ENCODE measurements at places on chromosomes 4 and X.

GRCh38 chr4:148633720-148634119 lies 191.5 kb upstream of the NR3C2 start:
- H3K4me1 ChIP-seq = no peaks in the 10 kb centered on the region
- no peak for DNase-seq
- H3K27me3 ChIP-seq = no peaks in the 10 kb centered on the region
- no peak overlapping the region for H3K4me3 ChIP-seq

DNA sequence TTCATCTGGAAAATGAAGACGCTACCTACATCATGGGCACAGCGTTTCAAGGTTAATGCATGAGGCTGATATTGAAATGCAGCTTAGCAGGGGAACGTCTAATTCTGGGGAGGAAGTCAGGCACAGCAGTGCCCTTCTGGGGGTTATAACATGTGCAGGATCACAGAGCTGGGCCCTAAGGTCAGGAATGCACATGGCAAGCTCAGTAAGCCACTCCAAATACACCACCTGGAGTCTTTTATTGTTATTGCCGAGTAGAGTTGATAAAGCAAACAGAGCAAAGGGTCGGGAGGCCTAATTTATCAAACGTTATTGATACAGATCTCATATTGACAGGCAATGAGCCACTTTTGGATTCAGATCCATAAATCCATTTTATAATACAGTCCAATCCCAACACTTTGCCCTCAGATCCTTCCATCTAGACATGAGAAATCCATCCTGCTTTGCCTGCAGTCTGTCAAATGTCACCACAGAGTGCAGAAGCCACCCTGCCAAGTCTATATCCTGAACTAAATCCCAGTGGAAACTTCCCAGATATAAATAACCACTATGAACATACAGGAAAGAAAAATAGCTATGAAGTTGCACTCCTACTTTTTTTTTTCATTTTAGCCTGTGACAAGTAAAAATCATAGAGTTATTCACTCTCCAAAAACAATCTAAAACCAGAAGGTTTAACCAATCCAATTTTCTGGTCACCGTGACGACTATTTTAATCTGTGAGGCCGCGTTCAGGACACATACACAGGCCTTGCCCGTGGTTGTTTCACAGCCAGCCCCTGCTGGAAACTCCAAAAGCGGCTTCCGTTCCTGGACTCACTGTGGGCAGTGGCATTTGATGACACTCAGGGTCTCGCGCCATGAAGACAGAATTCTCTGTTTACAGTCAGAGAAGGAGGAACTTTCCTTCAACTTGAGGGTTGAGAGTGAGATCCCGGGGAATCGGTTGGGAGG lies 335.4 kb downstream of the DHX15 start:
- no peak for DNase-seq
- no peak overlapping the region for H3K27ac ChIP-seq
- H3K4me3 ChIP-seq = no peak overlapping the region
- no peaks in the 10 kb centered on the region for H3K4me1 ChIP-seq
- H3K36me3 ChIP-seq = no peaks in the 10 kb centered on the region
- H3K27me3 ChIP-seq = no peaks in the 10 kb centered on the region

- H3K27me3 ChIP-seq = no peaks in the 10 kb centered on the region
- H3K36me3 ChIP-seq = no peaks in the 10 kb centered on the region
- H3K27ac ChIP-seq = peak overlapping the region; percentile 95
Measured at GRCh38 chr4:138910914-138911336, 104.7 kb upstream of the NOCT start.

DNA sequence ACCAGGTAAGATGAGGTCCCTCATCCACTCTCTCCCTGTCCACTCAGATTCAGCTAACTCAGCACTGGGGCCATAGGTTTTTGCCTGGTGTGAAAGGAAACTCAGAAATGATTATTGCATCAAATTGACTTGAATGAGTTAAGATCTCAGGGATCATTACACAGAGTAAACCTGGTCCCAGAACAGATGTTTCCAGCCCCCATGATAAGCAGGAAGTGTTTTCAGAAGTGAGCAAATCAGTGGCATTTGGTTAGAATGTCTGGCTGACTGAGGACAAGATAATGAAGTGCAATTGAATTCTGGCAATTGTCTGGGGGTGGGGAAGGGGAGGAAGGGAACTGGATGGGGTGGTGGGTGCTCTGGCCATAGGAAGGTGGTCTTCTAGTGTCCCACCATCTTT lies 108.0 kb downstream of the CHIC2 start:
- no peaks in the 10 kb centered on the region for H3K36me3 ChIP-seq
- no peak overlapping the region for H3K4me3 ChIP-seq
- H3K4me1 ChIP-seq = no peaks in the 10 kb centered on the region
- no peak overlapping the region for H3K27ac ChIP-seq
- DNase-seq = no peak

DNA sequence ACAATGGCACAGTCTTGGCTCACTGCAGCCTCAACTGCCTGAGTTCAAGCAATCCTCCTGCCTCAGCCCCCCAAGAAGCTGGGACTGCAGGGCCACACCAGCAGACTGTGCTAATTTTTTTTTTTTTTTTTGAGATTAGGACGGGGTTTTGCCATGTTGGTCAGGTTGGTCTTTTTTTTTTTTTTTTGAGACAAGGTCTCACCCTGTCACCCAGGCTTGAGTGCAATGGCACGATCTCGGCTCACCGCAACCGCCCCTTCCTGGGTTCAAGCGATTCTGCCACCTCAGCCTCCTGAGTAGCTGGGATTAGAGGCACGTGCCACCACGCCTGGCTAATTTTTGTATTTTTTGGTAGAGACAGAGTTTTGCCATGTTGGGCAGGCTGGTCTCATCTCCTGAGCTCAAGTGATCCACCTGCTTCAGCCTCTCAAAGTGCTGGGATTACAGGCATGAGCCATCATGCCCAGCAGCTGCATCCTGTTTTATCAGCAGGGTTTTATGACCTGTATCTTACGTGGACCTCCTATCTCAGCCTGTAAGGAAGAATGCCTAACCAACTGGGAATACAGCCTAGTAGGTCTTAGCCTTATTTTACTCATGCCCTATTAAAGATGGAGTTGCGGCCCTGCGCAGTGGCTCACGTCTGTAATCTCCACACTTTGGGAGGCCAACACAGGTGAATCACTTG lies 13.2 kb upstream of the MRPL1 start:
- H3K27me3 ChIP-seq = no peaks in the 10 kb centered on the region
- H3K4me3 ChIP-seq = no peak overlapping the region
- H3K4me1 ChIP-seq = no peaks in the 10 kb centered on the region
- no peak for DNase-seq
- H3K36me3 ChIP-seq = no peaks in the 10 kb centered on the region
- no peak overlapping the region for H3K27ac ChIP-seq

- no peaks in the 10 kb centered on the region for H3K4me1 ChIP-seq
- no peaks in the 10 kb centered on the region for H3K36me3 ChIP-seq
- H3K27ac ChIP-seq = no peak overlapping the region
- DNase-seq = no peak
- no peak overlapping the region for H3K4me3 ChIP-seq
Measured at GRCh38 chr4:156805696-156806095, 165.9 kb downstream of the PDGFC start.

DNA sequence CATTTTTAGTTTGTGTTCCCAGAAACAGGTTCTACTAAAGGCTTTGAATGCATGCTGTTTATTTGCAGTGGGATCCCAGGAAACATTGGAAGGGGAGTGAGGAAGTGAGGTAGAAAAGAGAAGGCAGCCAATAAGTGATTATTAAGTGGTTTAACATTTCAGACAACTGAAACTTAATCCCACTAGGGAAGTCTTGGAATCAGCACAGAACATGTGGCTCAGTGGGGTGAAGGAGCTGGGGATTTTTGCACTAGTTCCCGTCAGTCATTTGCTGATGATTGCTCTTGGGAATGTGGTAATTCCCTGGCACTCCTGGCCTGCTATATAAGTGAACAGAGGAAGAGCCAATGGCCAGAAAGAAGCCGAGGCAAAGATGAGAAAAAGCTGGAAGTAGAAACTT lies 1053.0 kb upstream of the IGFBP7 start:
- H3K27ac ChIP-seq = no peak overlapping the region
- no peaks in the 10 kb centered on the region for H3K27me3 ChIP-seq
- H3K4me1 ChIP-seq = no peaks in the 10 kb centered on the region
- H3K4me3 ChIP-seq = no peak overlapping the region
- H3K36me3 ChIP-seq = no peaks in the 10 kb centered on the region

GRCh38 chr4:6761649-6762615 lies 20.6 kb upstream of the KIAA0232 start:
- H3K4me1 ChIP-seq = no peaks in the 10 kb centered on the region
- H3K27me3 ChIP-seq = no peaks in the 10 kb centered on the region
- H3K4me3 ChIP-seq = no peak overlapping the region
- H3K36me3 ChIP-seq = no peaks in the 10 kb centered on the region
- peak; percentile 50 for DNase-seq

- H3K27me3 ChIP-seq = no peaks in the 10 kb centered on the region
- no peak for DNase-seq
- no peaks in the 10 kb centered on the region for H3K36me3 ChIP-seq
- H3K4me3 ChIP-seq = no peak overlapping the region
Measured at GRCh38 chr4:159267869-159268285, 165.0 kb downstream of the RAPGEF2 start.

- H3K27ac ChIP-seq = no peak overlapping the region
- no peaks in the 10 kb centered on the region for H3K27me3 ChIP-seq
- H3K36me3 ChIP-seq = no peaks in the 10 kb centered on the region
- H3K4me3 ChIP-seq = no peak overlapping the region
- no peaks in the 10 kb centered on the region for H3K4me1 ChIP-seq
Measured at GRCh38 chr4:181958446-181958845, 284.8 kb upstream of the TENM3 start.

Data from breast epithelium (tissue), 4 donors.